ENCODE measurements at places on chromosomes 13 and 19. TPM values are rescaled to one million over a fixed set of nuclear protein-coding genes. Genes with fewer than 3 reads are reported as not detected.

Gene GEMIN7
- total RNA-seq, result 37.7 TPM

Gene TOMM40
- 57.8 TPM for total RNA-seq

Gene PRTN3
- 0.16 TPM for total RNA-seq

Gene NECTIN2
- 153 TPM for total RNA-seq

Gene GJB6
- total RNA-seq, result not detected

Gene SPRED3
- 6.9 TPM for total RNA-seq

Gene EFNB2
- 4.7 TPM for total RNA-seq

Gene KCNRG
- total RNA-seq, result not detected

Gene ZSCAN1
- total RNA-seq, result not detected

Gene TMEM221
- not detected for total RNA-seq

Gene TNFSF9
- total RNA-seq, result 0.18 TPM

Gene NLRP11
- not detected for total RNA-seq

Gene TRPM4
- 24.2 TPM for total RNA-seq

Gene PRR19
- not detected for total RNA-seq

Gene C5AR1
- total RNA-seq, result 0.49 TPM

Gene TMIGD2
- total RNA-seq, result not detected

Gene EBI3
- total RNA-seq, result 0.18 TPM

Gene IZUMO4
- 0.36 TPM for total RNA-seq

Gene GPR4
- 5.2 TPM for total RNA-seq

Gene RAB20
- 14.6 TPM for total RNA-seq

Gene SMAD9
- 7.3 TPM for total RNA-seq

Gene LRRC8E
- total RNA-seq, result 5.6 TPM

Gene ALDH16A1
- 31.1 TPM for total RNA-seq
